ENCODE measurements at places on chromosomes 2 and 18.

GRCh38 chr18:54923339-54923956 lies 35.8 kb downstream of the CCDC68 start:
- DNase-seq: no peak

GRCh38 chr2:100394111-100394641 lies 23.3 kb downstream of the CHST10 start:
- no peak for DNase-seq

GRCh38 chr2:201962774-201963562 lies 70.7 kb upstream of the FZD7 start:
- no peak for DNase-seq

GRCh38 chr2:232529806-232530547 lies 4.0 kb downstream of the CHRND start:
- no peak for DNase-seq

- no peak for DNase-seq
Observed at GRCh38 chr2:231182513-231182899, 15.9 kb upstream of the ARMC9 start.

- no peak for DNase-seq
Observed at GRCh38 chr2:133657591-133657990, 89.3 kb upstream of the NCKAP5 start.

DNA sequence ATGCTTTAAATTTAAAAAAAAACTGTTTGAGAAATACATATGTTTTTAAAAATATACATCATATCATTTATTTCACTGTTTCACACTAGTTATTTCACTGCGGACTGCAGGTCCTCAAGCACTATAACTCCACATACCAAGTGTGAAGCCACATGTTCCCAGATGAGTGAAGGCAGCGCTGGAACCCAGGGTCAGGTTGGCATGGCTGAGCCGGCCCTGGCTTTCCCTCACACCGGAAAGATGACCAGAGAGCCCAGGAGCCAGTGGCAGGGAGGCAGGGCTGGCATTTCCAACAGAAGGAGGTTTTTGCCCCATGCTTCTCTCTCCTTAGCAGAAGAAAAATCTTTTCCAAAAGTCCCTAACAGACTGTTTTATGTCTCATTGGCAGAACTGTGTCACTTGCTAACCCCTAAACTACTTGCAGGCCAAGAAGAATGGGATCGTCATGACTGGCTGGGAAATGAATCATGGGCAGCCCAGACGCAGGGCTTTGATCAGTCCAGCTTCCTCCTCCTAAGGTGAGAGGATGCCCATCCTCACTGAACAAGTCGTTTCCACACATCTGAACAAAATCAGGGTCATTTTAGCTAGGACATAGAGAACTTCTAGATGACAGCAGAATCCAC lies 287.6 kb upstream of the HNRNPA3 start:
- DNase-seq: no peak

DNA sequence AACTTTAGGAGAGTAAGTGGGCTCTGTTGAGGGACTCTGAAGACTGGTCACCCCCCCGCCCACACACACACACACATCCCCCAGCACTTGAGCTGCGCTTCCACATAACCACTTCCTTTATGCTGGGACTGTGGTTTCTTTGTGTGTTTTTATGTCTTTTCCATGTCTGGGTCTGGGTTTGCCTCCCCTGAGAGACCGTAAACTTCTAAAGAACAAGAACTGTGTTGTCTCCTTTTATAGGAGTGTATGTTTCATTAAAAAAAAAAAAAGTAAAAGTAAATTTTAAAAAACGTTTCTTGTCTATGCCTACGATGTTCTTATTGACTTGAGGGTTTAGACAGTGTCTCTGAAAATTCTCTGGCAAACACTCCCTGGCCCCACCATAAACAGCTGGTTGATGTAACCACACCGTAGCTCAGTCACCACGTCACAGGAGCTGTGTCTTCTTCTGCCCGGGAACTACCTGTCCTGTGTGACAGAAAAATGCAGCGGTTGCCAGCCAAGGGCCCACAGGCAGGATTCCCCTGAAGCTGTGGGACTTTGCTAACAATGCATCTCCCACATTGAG lies 68.0 kb downstream of the KLHL29 start:
- DNase-seq: no peak

DNA sequence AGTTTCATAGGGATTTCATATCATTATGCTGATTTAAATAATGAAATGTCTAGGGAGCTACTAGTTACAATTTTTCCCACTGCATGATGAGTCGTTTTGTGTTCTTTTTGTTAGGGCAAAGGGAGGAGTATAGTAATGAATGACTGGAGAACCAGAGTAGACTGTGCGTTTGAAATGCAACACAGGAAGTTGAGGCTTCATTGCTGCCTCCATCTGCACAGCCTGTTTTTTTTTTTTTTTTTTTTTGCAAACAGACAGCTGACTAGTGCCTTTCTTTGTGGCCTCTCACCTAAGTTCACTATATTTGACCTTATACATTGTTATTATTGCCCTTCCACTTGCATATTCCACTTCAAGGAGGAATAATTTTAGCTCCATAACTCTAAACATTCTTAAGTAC lies 286.7 kb upstream of the LRRTM1 start:
- no peak for DNase-seq

- DNase-seq: no peak
Observed at GRCh38 chr2:37453027-37453426, 108.6 kb downstream of the QPCT start.

DNA sequence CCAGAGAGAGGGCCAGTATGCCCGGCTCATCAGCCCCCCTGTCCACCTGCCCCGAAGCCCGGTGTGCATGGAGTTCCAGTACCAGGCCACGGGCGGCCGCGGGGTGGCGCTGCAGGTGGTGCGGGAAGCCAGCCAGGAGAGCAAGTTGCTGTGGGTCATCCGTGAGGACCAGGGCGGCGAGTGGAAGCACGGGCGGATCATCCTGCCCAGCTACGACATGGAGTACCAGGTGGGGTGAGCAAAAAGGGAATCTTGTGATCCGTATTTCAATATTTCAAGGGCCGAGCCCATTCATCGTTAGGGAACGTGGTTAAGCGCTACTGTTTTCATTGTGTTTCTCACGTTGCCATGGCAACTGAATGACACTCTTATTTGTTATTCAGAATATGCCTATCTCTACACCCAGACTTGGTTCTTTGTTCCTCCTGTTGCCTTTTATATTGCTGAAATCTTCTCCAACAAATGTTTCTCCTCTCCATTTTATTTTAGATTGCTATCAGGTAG lies 81.5 kb downstream of the NRP2 start:
- no peak for DNase-seq

- no peak for DNase-seq
Observed at GRCh38 chr2:181677912-181678586, 2.3 kb downstream of the NEUROD1 start.

DNA sequence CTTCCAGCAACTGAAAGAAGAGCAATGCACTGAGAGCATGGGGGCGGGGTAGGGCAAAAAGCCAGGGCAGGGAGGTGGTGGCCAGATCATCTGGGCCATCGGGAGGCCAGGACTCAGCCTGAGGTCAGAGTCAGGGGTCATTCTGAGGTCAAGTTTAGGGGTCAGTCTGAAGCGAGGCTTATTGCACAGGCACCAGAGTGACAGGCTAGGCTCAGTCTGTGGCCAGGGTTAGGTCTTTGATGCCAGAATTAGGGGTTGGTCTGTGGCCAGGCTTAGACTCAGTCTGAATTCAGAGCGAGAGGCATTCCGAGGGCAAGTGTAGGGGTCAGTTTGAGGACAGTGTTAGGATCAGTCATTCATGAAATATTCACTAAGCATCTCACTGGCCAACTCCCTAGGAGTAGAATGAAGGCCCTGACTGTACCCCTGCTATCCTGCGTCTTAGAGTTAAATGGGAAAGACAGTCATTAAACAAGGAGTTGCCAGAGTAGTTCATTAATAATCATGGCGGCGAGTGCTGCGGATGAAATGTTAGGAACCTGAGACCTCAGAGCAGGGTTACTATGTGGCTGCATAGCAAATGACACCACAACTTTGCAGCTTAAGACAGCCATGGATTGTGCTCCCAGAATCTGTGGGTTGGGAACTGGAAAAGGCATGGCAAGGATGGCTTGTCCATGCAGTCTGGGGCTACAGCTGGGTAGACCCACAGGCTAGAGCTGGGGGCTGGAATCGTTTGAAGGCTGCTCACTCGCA lies 198.7 kb downstream of the CYP26B1 start:
- no peak for DNase-seq

GRCh38 chr2:96769814-96770213 lies 9.1 kb downstream of the CNNM4 start:
- DNase-seq: no peak

DNA sequence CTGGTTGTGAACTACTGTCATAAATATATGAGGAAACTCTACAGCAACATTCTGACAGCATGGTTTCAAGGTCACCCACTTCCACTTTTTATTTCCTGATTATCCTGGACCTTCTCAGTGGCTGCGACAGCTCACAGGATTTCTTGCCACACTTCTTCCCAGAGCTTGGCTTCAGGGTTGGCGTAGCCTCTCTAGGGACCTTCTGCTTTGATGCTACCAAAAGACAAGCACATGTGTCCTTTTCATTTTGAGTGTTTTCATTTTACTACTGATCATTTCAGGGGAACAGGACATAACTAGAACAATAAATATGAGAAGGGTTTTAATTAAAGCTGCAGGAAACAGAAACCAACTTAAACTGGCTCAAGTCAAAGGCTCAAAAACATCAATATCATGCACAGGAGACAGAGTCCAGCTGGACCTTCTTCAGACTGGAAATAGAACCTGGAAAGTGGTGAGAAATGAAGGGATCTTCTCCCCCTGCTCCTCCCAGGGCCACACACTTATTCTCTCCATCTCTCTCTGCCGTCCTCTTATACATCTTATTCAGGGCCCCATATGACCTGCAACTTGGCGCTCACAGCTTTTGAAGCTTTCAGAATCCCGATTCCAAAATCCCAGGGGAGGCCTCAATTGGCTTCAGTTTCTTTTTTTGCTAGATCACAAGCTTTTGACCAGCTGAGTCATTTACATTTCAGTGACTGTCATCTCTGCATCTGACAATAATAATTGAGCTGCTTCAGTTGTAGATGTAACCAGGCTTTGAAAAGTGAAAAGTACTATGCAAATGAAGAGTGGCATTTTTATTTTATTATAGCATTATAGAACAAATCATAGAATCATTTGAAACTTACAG lies 9.7 kb downstream of the VIT start:
- no peak for DNase-seq

DNA sequence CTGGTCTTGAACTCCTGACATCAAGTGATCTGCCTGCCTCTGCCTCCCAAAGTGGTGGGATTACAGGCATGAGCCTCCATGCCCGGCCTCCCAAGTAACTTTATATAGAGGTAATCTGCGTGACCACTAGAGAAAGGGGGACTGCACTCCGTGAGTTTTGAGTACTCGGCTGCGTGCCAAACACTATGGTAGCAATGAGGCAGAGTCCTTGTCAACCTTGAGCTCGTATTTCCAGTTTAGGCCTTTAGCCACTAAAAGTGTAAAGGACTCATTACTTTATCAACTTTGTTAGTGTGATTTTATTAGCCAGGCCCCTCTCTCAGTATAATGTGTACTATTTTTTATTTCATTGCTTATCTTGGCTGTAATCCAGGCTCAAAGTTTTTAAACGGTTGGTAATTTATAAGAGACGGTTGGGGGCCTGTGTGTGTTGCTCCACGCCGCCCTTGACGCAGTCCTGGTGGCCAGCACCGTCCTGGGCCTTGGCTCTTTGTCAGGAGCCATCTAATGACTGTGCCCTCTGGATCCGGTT lies 56.2 kb downstream of the ZCCHC2 start:
- no peak for DNase-seq

DNA sequence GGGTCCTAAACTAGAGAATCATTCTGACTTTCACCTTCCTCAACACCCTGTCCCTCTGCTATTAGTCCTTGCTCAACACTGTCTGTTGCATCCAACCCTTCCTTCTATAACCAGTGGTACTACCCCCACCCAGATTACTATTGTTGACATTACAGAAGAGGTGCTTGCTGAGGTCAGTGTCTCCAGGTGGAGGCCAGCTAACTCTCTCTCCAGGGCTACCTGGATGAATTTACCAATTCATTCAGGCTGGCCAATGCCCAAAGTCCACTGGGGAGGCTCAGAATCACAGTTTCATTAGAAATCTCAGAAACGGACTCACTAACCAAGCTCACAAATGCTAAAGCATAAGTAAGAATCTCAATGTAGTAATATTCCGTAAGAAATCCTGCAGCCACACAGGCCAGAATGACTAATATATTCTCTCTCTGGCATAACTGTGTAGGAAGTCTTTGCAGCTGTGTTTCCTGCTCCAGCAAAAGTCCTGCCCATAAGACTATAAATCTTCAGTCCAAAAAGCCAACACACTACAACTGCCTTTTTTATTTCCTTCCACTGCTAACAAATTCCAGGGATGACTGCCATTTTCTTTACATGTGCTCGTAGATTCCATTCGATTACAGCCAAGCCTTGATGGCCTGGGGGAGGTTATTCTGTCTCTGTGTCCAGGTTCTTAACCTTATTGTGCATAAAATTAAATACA lies 10.0 kb upstream of the TTR start:
- no peak for DNase-seq

GRCh38 chr2:46308629-46309028 lies 11.4 kb downstream of the EPAS1 start:
- DNase-seq: no peak

- no peak for DNase-seq
Observed at GRCh38 chr2:42486145-42486906, 7.5 kb downstream of the KCNG3 start.

GRCh38 chr2:37378411-37378810 lies 34.0 kb downstream of the QPCT start:
- DNase-seq: no peak

DNA sequence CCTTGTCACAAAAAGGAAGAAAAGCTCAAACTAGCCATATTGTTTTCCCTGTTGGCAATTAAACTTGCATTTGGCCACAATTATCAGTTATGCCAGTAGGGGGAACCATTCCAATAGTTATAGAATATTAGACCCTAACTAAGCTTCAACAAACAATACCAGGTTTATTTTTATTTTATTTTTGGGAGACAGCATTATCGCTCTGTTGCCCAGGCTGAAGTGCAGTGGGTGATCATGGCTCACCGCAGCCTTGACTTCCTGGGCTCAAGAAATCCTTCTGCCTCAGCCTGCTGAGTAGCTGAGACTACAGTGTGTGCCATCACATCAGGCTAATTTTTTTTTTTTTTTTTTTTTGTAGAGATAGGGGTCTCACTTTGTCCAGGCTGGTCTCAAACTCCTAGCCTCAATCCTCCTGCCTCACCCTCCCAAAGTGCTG lies 102.1 kb downstream of the ATAD2B start:
- DNase-seq: no peak

- no peak for DNase-seq
Observed at GRCh38 chr2:30949435-30949834, 142.2 kb upstream of the CAPN13 start.

GRCh38 chr2:52916981-52917380 lies 850.6 kb upstream of the CHAC2 start:
- DNase-seq: no peak

GRCh38 chr2:127161176-127162136 lies 54.5 kb upstream of the BIN1 start:
- no peak for DNase-seq

- DNase-seq: no peak
Observed at GRCh38 chr2:180456801-180457200, 449.7 kb upstream of the CWC22 start.

Measured in stimulated activated CD8-positive, alpha-beta memory T cell treated with anti-CD3 and anti-CD28 coated beads, Interleukin-4, amount 100 ng/mL, for 1 hour (primary cell).